Putamen (tissue), 1 donor: ENCODE measurements at places on chromosomes 12 and 14.

GRCh38 chr14:93970965-93971634 is 5.3 kb downstream of the ASB2 start:
- DNase-seq = no peak

DNA sequence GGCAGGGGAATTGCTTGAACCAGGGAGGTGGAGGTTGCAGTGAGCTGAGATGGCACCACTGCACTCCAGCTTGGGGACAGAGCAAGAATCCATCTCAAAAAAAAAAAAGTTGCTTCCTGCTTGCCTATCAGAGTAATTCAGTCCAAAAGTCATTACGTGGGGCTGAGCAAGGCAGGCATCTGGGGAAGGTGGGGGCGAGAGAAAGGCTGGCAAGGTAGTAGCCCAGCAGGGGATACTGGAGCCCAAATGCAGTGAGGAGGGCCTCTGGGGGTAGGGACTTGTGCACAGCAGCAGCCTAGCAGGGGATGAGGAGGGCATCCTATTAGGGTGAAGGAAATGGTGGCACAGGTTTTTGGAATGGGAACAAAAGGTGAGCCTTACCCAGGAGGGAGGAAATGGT is 7.1 kb downstream of the ETFRF1 start:
- no peak for DNase-seq

DNA sequence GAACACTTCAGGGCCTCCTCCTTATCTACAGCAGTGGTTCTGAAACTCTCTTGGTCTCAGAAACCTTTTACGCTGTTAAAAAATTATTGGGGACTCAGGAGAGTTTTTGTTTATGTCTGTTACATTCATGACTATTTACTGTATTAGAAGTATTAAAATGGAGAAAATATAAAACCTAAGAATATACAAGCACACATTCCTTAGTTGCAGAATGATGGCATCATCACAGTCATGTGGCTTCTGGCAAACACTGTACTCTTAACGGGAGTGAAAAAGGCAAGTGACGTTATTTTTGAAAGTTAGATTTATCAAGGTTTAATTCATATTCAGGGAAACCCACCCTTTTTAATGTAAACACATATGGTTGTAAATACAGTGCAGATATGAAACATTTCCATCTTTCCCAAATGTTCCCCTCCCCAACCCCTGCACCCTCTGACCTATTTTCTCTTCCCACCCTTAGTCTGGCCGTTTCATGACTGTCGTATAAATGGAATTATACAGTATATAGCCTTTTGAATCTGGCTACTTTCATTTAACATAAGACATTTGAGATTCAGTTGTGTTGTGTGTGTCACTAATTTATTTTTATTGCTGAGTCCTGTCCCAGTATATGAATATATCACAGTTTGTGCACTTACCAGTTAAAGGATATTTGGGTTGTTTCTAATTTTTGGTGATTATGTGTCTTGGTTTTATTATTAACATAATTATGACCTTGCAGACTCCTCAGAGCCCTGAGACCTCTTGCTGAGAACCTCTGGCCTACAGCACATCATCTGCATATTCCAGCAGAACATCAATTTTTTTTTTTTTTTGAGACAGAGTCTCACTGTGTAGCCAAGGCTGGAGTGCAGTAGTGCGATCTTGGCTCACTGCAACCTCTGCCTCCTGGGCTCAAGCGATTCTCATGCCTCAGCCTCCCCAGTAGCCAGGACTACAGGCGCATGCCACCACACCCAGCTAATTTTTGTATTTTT is 457.0 kb downstream of the PCNX1 start:
- DNase-seq = no peak

DNA sequence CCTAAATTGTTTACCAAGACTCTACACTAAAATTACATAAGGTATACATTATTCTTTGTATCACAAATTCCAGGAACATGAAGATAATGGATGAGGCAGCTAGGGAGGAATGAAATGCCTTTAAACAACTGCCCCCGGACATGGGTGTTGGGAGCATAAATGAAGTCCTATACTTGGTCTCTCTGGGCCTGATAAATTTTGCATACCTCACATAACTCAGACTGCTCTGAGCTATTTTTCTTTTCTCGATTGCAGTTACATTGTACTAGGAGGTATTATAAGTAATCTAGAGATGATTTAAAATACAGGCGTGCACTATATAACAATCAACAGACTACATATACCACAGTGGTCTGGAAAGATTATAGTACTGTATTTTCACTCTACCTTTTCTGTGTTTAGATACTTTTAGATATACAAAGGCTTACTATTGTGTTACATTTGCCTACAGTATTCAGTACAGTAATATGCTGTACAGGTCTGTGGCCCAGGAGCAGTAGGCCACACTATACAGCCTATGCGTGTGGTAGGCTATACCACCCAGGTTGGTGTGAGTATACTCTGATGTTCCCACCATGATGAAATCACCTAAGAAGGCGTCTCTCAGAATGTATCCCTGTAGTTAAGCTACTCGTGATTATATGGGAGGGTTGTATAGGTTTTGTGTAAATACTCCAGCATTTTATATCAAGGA is 14.3 kb downstream of the FNTB start:
- DNase-seq = no peak

- no peak for DNase-seq
Measured at GRCh38 chr14:100610511-100611217, 23.4 kb upstream of the BEGAIN start.

DNA sequence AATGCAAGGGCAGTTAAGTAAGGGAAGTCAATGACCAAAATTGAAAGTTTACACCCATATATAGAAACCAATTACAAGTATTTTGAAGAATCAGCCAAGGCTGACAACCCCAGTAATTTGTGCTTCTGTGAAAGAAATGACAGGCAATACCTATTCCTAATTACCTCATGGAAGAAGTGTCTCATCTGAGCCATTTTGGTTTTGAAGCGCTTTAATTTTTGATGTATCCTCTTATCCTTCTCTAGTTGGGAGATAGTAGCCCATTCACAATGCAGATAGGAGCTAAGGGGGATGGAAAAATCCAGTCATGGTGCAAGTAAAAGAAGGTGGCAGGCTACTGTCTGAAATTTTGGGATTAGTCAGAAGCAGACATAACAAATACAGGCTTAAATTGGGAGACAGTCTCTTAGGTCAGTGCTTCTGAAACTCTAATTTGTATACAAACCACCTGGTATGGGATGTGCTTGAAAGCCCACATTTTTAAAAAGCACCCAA is 30.4 kb upstream of the SUPT16H start:
- DNase-seq = no peak

DNA sequence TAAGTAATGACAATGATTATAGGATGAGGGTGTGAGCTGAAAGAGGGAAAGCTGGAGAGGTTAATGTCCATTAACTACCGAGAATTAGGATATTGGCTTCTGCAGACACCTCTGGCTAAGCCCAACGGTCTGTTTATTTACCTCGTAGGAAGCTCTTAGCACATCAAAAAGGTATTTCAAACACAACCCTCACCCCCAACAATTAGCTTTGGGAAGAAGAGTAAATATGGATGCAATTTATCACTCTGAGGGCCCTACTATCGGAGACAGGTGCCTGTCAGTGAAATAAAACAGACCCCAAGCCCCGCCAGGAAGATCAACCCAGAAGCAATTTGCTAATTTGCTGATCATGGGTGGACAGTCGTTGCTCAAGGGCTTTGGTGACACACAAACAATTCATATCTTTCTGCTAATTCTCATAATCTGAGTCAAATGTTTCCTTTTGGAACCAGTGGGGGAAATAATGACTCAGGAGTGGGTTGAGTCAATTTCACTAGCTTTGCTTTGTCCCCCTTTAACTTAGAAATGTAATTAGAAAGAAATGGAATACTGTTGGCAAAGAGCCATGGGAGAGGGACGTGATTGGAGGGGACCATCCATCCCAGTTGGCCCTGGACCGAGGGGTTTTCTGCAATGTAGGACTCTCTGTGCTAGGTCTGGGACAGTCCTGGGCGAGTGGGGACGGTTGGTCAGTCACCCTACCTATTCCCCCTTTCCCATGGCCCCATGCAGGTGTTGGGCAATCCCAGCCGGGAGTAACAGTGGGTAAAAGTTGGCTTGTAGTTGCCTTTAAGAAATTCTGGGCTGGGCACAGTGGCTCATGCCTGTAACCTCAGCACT is 99.1 kb upstream of the MED13L start:
- no peak for DNase-seq

- DNase-seq = no peak
Measured at GRCh38 chr12:116336542-116337065, 59.1 kb upstream of the MED13L start.

DNA sequence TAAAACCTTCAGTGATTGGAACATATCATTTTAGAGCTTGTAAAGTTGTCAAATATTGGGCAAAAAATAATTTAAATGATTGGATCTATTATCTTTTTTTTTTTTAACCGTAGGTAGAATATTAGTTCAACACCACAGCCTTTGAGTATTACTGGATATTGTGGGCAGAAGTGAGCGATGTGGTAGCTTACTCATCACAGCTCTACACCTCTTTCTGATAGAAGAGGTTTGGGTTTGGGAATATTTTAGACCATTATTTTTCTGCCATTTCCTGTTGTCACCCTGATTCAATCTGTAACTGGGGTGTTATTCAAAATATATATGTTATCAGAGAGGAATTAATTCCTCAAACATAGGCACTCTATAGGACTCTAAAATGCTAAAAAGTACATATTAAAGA is 34.8 kb upstream of the SLC38A2 start:
- DNase-seq = no peak

GRCh38 chr14:67941456-67942018 is 122.0 kb downstream of the RAD51B start:
- no peak for DNase-seq

DNA sequence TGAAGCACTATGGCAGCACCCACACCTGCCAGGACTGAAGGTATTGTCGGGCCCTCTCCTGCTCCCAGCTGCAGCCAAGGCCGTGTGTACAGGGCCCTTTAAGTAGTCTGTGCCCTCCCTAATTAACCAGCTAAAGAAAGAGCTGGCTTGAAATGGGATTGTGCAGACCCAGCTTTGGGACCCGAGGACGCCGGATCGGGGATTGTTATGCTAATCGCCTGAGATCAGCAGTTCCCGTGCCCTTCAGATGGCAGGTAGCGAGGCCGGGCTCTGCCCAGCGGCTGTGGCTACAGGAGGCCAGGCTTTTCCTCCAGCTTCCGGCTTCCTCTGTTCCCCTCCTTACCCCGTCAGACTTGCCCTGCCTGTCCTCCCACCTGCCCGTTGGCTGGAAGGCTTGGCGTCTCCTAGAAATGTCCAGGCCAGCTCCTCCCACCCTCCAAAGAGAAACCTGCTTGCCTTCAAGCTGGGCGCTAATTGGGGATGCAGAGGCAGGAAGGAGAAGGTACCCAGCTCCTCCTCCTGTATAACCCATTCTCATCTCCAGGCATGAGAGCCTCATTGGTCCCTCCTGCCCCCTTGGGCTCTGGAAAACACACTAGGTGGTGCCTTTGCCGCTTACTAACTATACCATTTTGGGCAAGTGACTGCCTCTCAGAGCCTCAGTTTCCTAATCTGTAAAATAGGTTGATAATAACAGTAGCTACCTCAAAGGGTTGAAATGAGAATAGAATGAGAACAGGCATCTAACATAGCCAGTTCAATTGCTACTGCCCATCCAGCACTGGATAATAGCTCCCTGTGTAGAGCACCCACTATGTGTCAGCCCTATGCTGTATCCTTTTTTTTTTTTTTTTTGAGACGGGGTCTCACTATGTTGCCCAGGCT is 25.8 kb upstream of the MSI1 start:
- no peak for DNase-seq

GRCh38 chr12:57844709-57845477 is 1.6 kb downstream of the CTDSP2 start:
- no peak for DNase-seq
